ENCODE measurements at places on chromosomes 6 and 20.

GRCh38 chr6:53710788-53711187 lies 45.2 kb upstream of the KLHL31 start:
- no peak for DNase-seq

DNA sequence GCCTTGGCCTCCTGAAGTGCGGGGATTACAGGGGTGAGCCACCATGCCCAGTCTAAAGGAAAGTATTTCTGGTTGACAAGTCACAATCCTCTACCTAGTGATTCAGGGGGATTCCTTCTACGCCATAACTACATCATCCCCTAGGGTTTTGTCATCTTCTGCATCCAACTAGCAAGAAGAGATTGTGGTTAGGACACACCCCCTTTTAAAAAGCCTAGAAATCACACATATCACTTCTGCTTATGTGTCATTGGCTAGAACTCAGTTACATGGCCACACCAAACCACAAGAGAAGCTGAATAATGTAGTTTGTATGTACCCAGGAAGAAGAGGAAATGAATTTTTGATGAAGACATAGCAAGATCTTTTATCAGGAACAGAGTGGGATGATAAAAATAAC lies 14.7 kb upstream of the CHD6 start:
- peak; percentile 56 for DNase-seq

DNA sequence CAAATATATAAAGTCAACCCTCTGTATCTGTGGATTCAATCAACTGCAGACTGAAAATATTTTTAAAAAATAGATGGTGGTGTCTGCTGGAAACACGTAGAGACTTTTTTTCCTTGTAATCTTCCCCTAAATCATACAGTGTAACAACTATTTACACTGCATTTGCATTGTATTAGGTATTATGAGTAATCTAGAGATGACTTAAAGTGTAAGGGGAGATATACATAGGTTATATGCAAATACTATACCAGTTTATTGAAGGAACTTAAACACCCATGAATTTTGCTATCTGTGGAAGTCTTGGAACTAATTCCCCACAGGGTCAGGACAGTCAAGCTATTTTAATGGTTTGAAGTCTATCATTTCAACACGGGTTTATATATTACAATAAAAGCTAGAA lies 10.2 kb downstream of the HDAC2 start:
- DNase-seq = no peak

DNA sequence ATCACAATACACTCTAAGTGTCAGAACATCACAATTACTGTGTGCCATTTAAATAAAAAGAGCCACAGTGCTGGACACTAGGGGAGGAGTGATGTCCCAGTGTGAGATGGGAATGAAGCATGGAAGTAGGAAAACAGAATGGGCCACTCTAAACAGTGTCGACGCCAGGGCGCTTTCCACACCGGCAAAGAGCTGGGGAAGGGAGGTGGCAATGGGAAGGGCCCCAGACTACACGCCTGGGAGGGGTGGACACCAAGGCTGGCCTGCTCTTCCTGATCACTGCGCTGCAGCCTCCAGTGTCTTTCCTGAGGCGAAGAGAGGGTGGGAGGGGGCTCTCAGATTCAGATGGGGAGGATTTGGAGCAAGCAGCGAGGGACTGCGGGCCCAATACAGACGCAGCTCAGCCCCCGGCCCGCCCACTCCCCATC lies 75.9 kb downstream of the ERMARD start:
- DNase-seq = no peak

DNA sequence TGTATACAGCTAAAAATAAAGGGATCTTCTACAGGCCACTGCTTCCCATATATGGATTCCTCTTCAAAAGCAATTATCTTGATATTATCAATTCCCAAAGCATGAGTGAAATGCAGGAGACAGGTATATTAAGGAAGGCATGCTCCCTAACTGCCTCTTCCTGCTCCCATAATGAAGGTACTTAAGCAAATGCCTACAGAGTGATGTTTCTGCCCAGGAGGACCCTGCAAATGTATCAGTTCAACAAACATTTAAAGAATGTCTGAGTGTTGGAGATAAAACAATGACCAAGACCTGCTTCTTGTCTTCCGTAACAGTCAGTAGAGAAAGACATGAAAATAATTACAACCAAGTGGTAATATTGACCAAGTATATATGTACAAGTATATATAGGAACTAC lies 4.2 kb downstream of the UBE2J1 start:
- no peak for DNase-seq

- no peak for DNase-seq
Measured at GRCh38 chr20:23031346-23031745, 3.8 kb upstream of the SSTR4 start.

DNA sequence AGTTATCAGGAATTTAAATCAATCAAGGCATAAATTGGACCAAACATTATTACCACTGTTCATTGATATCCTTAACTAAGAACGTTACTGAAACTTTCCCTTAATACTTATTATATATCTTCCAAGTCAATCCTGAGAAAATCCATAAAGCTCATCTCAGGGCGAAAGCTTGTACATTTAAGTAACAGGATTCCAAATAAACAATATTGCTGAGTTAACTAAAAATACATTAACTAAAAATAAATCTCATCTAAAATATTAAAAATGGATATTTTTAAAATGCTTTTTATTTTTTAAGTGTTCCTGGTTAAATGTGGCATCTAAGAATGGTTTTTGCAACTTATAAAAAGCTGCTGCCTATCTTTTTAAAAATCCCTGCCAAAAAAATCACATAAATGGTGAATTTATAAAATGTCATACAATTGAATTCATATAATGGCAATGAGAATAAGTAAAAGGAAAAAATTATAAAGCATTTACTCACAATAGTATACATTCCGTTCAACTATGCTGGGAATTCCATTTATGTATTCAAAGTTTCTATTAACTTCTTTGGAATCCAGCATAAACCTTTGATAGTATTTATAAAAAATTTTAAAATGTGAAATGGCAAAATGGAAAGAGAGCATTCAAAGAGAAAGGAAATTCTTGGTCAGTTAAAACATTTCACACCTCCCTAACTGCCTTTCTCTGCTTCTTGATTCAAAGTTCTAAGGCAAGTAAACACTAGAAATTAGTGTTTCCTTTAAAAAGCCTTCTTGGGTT lies 20.8 kb upstream of the GMDS start:
- no peak for DNase-seq

GRCh38 chr6:37492991-37493660 lies 6.6 kb downstream of the CCDC167 start:
- DNase-seq = no peak

DNA sequence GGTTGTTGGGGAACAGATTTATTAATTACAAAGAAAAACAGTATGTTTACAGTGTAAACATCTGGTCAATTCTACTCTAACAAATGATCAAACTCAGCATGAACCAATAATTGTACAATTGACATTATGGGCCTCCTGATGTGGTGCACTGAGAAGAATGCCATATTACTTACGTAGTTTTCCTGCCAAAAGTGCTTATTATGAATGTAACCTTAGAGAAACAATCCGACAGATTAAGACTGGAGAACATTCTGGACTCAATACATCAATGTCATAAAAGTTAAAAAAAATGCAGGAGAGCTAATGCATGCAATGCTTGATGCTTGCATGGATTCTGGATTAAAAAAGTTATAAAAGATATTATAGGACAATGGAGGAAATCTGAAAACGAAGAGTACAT lies 69.0 kb downstream of the LYRM4 start:
- DNase-seq = no peak

GRCh38 chr6:124819346-124819745 lies 142.9 kb upstream of the RNF217 start:
- DNase-seq = no peak

- DNase-seq = no peak
Measured at GRCh38 chr6:79227445-79227844, 7.0 kb downstream of the HMGN3 start.

DNA sequence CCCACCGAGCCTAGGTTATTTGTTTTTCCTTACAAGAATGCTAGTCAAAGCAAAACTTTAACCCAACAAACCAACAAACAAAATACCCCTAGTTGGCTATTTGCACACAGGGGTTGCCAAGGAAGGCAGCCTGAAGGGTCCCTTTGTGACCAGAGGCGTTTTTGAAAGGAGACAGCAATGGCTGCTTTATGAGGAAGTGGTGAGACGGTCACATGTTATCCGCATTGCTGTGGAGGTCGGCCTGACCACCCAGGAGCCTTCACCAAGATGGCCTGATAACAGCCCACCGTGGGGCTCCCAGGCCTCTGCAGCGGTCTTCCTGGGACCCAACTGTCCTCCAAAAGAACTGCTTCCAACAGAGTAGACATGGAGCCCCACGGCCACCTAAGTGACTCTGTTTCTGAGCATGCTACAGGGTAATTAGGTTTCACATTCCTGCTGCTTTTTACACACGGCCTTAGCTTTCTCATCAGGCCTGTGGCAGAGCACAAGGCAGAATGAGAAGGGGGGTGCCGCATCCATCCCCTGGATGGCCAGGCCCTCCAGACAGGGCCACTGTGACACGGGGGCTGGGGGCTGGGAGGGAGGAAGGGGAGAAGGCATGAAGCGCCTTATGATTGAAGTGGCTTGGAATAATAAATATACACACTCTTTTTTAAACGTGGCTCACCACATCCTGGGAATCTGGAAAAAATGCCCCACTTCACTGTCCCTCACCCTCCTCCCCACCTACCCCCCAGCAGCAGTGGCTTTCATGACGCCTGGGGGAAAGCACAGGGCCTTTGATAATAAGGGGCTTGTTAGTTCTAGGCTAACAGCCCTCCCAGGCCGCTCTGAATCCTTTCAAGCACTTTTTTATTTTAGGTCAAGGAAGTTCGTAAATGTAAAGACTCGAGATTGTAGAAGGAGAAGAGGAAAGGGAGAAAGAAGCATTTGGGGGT lies 86.0 kb downstream of the CLIC5 start:
- DNase-seq = peak; percentile 25

- DNase-seq = no peak
Measured at GRCh38 chr6:137486416-137486815, 7.8 kb downstream of the OLIG3 start.

DNA sequence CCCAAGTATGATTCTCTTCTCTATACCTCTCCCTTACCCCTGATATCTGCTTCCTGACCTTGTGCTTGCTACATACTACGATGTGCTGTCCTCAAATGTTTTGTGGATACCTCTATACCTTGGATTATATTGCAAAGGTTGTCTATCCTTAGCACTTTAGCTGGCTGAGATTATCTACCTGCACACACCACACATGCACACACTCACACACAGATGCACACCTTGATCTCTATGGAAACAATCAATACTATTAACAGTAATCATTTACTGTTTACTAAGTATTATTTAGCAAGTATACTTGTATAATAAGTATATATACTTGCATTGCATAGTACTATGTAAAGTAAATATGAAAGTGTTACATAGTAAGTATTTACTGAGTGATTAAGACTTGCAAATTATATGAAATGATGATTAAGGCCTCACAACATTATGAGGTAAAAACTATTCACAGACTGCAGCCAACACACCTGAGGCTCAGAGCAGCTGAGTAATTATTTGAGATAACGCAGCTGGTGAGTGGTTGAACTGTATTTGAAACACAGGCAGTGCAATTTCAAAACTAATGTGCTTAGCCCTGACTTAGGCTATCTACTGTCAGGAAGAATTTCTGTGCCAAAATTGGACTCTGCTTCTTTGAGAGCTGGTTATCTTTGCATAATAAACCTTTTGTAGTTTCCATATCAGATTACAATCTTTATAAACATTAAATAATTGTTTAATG lies 699.9 kb downstream of the FRK start:
- no peak for DNase-seq

GRCh38 chr6:10951675-10952282 lies 64.9 kb downstream of the SYCP2L start:
- peak; percentile 57 for DNase-seq

- peak; percentile 62 for DNase-seq
Measured at GRCh38 chr6:106731144-106731842, 101.9 kb downstream of the QRSL1 start.

DNA sequence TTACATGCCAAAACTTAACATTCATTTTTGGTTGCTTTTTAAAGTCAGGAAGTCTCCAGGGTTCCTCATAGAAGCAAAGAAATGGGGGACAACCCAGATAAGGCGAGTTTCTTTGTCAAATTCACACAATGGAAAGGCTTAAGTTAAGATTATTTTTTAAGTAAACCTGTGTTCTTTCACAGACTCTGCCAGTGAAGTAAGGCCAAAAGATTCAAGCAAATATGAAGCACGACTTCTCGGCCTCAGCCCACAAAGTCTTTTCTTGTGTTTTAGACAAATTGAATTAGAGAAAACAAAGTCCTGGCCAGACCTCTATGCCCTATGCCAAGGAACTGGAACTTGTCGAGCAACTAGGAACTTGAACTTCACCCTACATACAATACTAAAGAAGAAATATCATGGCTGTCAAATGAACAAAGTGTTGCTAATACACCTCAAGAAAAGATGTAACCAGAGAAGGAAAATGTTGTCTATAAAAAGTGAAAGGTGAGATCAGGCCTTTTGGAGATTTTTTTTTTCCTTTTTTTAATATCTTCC lies 540.0 kb upstream of the JARID2 start:
- DNase-seq = no peak

DNA sequence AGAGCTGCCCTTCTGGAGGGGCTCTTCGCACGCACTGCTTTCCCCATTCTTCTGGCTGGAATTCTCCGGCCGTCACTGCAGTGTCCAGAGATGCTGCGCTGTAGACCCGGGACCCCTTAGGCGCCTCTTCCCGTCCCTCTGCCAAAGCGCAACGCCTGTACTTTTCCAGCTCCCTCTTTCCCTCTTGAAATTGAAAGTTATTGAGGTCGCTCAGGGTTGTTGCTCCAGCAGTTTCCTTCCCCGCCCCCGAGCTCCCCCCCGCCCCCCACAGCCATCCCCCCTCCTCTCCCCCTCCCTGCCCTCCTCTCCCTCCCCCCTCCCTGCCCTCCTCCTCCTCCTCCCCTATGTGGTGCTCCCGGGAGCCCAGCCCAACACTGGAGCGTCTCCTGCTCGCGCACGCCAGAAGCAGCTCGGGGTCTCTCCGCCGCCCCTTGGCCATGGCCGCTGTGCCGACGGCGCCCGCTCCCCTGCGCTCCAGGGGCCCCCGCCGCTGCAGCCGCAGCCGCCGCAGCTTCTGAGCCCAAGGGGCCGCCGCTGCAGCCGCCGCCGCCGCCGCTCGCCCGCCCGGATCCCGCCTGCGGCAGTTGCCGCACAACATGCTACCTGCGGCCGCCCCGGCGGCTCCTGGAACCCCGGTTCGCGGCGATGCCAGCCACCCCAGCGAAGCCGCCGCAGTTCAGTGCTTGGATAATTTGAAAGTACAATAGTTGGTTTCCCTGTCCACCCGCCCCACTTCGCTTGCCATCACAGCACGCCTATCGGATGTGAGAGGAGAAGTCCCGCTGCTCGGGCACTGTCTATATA lies at the start of gene RSPO3:
TSS of gene RSPO3 (plus strand) at position 374 of the 804 bp plus-strand sequence. CDS start 522 bp downstream, outside the sequence.
- no peak for DNase-seq

GRCh38 chr6:106519460-106520394 lies 109.6 kb downstream of the RTN4IP1 start:
- DNase-seq = peak; percentile 93

DNA sequence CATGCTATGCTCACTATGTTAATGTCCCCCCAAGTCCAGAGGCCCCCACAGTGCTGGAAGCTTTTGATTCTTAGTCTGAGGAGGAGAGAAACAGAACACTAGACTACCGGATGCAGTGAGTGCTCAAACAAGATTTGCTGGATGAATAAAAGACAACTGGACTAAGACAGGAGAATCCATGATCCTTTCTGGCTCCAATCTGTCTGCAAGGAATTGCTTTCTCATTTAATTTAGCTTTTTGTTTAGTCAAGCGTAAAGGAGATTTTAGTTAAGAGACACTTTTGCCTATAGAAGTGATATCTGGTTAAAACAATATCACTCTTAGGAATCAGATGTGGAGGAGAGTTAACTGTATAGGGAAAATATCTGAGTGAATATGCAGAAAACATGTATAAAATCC lies 13.5 kb downstream of the LYRM4 start:
- DNase-seq = no peak
